ENCODE measurements at places on chromosomes 7 and 10.

DNA sequence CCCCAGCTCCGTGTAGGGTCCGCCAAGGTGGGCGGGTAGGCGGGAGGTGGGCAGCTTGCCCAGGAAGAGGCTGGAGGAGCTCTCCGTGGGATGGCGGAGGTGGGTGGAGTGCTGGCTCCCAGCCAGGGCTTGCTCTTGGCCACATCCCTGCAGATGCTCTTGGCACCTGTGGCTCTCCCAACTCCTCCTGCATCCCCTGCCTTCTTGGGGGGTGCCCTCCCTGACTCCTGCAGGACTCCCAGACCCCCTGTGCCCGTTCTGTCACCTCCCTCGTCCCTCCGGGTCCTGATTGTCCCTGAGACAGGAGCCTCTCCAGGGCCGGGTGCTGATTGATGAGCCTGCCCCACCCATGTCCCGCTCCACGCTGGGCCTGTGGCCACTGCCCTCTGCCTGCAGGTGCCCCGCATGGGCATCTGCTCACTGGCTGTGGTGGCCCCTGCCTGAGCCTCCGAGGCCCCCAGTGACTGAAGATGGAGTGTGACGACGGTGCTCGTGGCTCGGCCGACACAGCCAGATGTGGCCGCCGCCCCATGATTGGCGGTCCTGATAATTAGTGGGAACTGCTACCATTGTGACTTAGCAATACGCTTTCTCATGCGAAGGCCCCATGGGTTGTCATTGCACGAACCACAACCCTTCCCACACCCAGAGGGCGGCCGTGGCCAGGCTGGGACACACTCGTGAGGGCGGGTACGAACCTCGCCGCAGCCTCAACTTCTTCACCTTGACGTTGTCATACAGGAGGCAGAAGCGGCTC lies 23.6 kb downstream of the CFAP46 start:
- DNase-seq, result no peak

DNA sequence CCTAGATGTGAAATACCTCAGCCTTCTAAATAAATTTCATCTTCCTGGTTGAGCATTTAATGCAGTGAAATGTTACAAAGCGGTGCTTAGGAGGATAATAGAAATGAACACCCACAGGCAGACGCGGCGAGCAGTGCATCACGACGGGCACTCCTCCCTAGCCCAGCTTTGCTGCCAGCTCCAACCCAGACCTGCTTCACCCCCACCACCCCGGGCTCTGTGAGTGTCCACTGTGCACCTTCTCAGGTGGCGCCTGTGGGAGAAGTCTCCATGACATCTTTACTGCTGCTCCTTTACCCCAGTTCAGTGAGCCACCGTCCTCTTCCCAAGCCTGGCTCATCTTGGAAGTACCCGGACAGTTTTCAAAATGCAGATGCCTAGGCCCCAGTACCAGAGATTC lies 5.2 kb upstream of the CHST15 start:
- DNase-seq, result no peak

DNA sequence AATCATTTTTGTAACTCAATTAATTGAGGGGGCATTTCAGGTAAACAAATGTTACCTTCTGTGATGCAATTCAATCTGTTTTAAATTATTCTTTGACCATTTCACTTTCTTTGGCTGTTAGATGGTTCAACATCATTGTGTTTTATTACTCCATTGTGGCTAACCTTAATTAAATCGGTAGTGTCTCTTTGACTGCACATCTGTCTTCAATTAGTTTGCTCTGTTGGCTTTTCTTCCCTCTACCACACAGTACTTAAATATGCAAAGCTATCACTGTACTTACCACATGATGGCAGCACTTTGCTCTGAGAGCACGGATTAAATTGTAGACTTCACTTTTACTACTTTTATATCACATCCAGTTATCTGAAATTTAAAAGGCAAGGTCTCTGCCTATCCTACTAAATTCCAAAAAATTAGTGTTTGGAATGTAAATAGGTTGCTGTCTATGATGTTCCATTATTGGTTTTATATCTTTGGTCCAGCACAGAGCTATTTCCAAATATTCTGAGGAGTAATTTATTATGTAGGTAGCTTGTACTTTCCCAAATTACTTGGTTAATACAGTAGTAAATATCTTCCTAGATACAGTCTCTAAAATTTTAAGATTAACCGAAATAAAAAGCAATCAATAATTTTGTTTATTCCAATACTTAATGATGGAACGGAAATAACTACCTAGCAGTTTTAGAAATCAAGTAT lies 352.0 kb downstream of the PCLO start:
- DNase-seq, result peak; percentile 56

DNA sequence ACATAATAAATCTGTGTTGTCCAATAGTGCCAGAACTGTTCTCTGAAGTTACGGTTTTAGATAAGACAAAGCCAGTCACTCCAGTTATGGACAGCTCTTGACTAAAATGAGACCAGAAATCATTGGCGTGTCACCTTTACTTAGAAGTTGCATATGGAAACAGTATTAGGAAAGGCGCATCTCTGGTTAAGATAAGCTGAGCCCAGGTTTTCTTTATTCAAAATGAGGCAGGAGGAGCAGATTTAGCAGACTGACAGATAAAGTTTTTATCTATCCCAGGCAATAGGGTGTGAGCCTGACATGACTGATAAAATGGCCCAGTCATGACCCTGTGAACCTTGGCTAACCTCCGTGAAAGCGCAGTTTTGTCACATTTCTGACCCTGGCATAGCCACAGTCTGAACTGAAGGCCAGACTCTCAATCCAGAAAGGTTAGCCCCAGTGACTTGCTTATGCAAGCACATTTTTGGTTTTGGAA lies 4.2 kb downstream of the CYP26A1 start:
- DNase-seq, result no peak

GRCh38 chr7:23438171-23438570 lies 32.1 kb downstream of the IGF2BP3 start:
- DNase-seq, result no peak

DNA sequence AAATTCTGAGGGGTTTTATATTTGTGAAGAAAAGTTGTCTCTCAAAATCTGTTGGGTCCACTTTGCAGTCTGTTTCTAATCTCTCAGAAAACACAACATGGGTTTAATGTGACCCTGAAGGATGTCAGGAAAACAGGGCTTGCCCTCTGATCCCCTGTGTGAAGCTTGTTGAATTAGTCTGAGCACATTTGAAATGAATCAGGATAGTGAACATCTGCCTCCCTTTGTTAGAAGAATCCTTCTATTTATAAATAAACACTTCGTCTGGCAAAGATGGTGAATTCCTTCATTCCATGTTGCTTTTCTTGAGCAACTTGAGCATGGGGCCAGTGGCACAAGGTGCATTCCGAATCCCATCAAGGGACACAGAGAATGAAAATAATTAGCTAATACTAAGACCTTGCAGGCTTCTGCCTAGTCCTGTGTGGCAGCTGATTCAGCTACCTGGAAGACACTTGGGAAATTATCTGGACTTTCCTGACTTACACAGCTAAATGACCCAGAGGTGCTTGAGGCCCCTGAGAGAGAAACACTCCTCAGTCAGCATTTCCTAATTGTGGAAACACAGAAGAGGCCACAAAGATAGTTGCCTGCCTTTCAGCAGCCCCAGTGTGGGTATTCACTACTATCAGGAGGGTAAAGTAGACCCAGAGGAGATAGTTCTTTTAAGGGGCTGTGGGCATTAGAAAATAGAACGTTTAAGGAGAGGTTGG lies 305.5 kb downstream of the C7orf25 start:
- no peak for DNase-seq

DNA sequence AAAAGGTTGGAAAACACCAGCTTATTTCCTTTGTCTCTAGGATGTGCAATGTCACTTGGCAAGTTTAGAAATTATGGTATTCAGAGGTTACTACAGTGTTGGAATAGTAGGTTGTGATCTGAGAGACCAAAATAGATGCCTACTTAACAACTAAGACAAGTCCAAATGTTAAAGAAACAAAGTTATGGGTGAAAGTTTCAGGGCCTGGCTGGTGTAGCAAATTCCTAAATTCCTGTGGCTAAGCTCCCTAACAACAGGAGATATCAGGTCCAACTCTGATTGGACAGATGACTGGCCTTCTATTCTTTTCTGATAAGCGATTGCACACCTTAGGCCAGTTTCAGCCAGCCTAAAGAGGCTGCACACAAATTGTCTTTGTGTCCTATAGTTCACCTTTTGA lies 873.5 kb downstream of the REEP3 start:
- DNase-seq, result no peak

DNA sequence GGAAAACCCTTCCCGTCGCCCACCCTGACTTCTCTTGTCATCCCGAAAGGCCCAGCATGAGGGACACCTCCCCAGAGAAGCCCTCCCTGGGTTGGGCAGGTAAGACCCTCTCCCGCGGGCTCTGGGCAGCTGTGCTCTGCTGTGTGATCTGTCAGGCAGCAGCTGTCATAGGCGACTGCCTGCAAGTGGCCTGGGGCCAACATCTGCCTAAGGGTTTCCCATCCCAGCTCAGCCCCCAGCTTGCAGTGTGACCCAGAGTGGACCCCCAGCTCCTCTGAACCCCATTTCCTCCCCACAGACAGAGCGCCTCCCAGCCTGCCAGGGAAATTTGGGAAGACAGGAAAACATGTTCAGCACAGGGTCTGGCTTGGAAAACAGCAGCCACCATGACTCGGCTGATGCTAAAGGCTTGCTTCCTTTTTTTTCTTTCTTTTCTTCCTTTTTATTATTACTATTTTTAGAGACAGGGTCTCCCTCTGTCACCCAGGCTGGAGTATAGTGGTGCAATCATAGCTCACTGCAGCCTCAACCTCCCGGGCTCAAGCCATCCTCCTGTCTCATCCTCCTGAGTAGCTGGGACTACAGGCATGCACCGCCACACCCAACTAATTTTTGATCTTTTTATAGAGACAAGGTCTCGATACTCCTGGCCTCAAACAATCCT lies 18.3 kb upstream of the TNRC18 start:
- DNase-seq, result no peak

DNA sequence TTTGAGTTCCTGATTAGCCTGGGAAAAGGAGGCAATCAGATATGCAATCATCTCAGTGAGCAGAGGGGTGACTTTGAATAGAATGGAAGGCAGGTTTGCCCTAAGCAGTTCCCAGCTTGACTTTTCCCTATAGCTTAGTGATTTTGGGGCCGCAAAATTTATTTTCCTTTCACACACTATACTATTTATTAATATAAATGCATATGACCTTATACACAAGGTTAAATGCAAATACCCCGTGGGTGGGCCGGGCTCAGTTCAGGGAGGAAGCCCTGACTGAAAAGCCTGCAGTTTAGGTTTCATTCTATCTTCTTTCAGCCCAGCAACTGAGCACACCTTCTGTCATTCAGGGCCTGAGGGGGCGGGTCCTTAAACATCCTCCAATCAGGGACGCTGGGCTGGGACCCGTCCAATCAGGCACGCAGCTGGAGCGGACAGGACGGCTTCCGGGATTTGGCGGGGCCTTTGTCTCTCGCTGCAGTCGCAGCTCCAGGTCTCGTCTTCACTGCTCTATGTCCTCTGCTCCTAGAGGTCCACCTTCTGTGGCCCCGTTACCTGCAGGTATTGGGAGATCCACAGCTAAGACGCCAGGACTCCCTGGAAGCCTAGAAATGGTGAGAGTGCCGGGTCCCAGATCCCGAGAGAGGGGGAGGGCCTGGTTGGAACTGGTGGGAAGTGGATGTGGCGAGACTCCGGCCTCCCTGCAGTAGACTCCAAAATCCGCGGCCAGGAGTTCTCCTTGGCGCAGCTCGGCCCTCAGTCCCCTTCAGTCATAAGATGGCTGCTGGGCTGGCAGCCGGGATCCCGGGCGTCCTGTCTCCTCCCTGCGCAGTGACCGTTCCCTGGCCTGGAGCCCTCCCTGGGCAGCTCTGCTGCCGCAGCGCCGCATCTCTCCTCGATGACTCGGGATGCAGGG lies at the start of gene ZNF273:
Gene ZNF273 (plus strand): TSS at position 468 of the 916 bp plus-strand sequence. CDS start 45 bp downstream, at position 513.
- peak; percentile 94 for DNase-seq

- DNase-seq, result no peak
Observed at GRCh38 chr7:121510858-121511482, 114.9 kb upstream of the FAM3C start.

- peak; percentile 20 for DNase-seq
Observed at GRCh38 chr7:37234928-37235327, 213.7 kb downstream of the ELMO1 start.

DNA sequence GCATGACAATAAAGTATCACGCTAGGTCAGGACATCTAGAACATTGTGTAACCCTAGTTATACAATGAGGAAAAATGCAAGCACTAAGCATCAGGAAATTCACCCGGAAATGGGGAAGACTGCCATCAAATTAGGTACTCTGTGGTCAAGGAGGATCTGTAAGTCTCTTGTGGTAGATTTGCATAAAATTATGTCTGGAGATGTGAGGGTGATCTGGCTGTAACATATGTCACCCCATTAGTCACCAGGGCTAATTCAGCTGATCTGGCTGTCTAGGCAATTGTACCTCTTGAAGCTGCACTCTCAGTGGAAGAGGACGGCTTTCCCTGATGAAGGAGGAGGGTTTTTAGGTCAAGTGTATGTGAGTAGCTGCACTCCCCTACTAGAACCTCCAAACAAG lies 14.8 kb downstream of the AKR1D1 start:
- no peak for DNase-seq

DNA sequence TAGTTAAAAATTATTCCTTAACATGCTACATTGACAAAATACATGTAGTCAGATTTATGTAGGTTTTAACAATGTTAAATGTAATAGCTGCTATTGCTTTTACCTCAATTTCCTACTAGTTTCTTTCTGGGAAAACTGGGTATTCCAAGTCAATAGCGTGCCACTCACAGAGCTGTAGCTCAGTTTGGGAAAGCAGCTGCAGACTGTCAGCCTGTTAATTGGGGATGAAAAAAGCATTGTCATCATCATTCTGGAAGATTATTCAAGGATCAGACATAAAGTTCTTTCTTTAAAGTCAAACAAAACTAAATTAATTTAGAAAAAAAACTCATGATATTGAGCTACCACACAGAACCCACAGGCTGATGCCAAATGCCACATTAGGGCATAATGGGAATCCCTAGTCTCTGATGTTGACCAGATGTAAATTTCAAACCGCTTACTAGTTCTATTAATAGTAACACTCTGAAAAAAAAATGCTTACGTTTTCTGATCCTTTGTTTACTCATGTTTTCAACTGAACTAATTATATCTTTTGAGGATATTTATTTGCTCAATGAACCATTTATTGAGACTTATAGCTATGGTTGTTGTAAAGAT lies 19.6 kb upstream of the AGMO start:
- DNase-seq, result no peak

DNA sequence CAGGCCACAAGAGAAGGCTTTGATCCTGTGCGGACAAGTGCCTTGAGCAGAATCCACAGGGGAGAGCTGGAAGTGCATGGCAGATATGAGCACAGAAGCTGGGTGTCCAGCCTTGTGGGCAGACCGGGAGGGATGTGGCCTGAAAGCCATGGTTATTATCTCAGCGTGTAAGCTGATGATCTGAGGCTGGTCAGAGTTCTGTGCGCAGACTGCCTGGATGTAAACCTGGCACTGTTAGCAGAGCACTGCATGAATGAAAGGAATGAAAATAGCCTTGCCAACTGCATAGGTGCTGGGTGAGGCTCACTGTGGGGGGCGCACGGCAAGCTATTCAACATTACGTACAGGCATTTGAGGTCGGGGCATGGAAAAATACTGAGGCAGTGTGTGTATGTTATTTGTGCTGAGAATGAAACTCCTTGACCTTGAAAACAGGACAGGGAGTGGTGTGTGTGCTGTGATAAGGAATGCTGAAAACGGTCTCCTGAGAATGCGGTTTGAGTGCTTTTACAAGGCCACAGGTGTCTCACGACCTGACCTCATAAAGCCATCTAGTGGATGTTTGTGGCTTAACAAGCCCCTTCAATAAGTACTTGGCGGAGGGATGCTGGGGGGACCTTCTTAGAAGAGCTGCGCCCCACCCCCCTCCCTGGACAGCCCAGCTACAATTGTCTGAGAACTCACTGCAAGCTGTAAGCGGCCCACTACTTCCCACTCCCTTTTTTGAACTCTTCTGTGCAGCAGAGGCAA lies 18.7 kb downstream of the AKR1C1 start:
- DNase-seq, result no peak

- DNase-seq, result no peak
Observed at GRCh38 chr7:33790746-33791145, 114.6 kb upstream of the BMPER start.

All from BE2C (cell line).